Activated CD4-positive, alpha-beta T cell treated with anti-CD3 and anti-CD28 coated beads, Interleukin-2, amount 10 ng/mL, durations not matched to agents 24 days and 14 days (primary cell): ENCODE measurements at places on chromosomes 16 and 17. TPM values are rescaled to one million over a fixed set of nuclear protein-coding genes. Genes with fewer than 3 reads are reported as not detected.
A peak's percentile ranks its signal among the peaks of the same experiment; 100 is the strongest.

- DNase-seq: no peak
These were observed 25.8 kb downstream of the ABR start for GRCh38 chr17:1153795-1154546.

Gene FADS6
- total RNA-seq: not detected in 2 replicates

Gene APOH
- not detected in 2 replicates for total RNA-seq

Gene RMI2
- 63.8 and 65.6 TPM in 2 replicates for total RNA-seq

- no peak for DNase-seq
These were observed 352.1 kb upstream of the TBX2 start for GRCh38 chr17:61047515-61047914.

DNA sequence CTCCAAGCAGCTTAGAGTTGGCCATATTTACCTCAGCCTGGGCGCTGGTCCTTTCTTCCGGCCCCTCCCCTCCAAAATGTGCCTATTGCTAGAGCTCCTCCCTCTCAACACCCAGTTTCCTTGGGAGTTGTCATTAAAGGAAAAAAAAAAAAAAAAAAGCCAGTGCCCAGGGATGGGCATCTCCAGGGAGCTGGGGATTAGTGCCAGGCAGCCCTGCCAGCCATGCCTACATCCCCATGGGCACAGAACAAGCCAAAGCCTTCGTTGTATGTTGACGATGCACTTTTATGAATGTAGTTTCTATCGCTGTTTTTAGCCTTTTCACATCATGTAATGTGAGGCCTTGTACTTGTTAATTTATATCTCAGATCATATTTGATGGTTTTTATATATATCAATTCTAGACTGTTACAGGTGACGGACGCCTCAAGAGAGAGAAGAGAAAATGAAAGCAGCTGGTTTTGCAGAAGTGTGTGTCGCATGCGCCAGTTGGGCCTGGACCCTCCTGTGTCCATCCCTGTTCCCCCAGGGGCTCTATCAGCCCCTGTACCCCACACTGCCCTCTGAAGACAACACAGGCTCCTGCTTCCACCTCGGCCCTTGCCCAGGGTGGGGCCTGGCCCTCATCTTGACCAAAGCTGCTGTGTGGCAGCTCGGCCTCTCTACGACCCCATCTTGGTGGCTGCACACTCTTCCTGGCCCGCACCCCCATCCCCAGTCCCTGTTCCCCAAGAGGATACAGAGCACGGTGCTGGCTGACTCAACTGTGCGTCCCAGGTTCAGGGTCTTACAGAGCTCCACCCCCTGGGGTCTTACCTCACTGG, 4.8 kb downstream of the LIMD2 start:
- DNase-seq: peak; percentile 61

- DNase-seq: no peak
These were observed 24.9 kb downstream of the DCUN1D3 start for GRCh38 chr16:20875355-20875650.

Gene HSD17B1
- 0.42 and 0.83 TPM in 2 replicates for total RNA-seq

GRCh38 chr17:83062818-83063671, 16.4 kb upstream of the METRNL start:
- no peak for DNase-seq

DNA sequence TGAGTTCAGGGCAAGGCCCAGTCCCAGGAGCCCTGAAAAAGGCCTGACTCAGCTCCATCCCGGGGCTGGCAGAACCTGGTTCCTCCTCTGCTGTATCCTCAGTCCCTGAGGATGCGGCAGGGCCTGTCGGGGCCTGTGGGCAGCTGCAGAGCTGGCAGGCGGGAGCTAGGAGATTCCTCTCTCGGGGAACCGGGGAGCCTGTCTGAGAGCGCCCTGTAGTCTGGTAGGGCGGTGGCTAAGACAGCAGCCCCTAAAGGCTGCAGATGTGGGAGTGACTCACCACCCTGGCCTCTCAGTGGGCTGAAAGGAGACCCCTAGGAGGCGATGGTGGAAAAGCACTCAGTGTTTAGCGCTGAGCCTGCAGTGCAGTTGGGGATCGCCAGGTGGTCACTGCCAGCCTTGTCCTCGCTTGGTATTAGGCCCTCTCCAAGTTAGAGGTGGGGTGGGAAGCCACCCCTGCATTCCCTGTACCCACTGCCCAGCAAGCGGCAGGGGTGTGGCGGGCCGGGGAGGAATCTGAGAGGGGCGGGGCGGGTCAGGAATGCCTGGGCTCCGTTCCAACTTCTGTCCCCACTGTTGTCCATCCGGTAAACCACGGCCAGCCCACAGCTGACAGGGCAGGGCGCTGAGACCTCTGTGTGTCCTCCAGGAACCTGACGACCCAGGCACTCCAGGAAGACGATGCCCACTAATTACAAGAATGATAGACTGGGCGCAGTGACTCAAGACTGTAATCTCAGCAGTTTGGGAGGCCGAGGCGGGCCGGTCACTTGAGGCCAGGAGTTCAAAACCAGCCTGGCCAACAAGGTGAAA, 29.5 kb upstream of the CDH1 start:
- no peak for DNase-seq

DNA sequence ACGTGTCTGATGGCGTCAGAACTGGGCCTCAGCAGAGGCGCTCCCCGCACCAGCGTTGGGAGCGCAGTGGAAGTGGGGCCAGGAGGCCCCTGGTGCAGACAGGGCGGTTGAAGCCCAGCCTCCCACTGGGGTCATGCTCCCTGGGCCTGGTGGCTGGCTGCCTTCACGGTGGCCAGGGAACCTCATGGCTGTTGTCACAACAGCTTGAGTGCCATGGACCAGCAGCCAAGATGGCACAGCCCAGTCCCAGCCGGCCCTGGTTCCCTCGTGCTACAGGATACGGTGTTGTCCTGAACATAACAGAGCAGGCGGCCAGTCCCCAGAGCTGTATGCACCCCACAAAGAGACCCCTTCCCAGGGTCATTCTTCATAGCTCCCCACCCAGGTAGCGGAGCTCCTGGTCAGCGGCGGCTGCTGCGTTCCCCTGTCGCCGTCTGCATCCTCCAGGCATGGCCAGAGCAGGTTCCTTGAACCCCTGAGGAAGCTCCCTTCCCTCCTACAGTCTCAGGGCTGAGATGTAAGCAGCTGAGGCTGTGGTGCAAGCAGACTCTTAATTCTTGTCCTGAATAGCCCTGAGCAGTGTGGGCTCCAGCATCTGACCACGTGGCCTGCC, 29.7 kb downstream of the NME3 start:
- no peak for DNase-seq

DNA sequence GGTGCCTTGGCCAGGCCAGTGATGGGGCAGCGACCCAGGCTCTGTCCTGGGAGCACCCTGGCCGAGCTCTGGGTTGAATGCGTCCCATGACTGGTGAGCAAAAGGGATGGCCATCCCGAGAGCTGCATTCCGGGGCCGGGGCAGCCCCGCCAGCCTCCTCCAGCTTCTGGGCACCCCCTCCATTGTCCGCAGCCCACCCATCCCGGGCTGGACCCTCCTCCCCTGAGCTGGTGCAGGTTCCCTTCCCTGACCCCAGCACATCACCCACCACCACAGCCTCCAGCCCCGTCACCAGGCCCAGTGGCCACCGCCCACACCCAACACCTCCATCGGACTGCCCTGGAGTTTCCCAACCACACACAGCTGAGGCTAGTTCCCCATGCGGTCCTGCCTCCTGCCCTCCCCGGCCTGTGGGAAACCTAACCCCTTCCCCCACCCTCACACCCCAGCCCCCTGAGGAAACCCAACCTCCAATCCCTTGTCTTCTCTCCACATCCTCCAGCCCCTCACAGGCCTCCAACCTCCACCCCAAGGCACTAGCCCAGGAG, 16.2 kb upstream of the PVALEF start:
- DNase-seq: no peak

Gene ARHGAP44
- total RNA-seq: 0.49 TPM in 1 of 2 replicates, not detected in the other

DNA sequence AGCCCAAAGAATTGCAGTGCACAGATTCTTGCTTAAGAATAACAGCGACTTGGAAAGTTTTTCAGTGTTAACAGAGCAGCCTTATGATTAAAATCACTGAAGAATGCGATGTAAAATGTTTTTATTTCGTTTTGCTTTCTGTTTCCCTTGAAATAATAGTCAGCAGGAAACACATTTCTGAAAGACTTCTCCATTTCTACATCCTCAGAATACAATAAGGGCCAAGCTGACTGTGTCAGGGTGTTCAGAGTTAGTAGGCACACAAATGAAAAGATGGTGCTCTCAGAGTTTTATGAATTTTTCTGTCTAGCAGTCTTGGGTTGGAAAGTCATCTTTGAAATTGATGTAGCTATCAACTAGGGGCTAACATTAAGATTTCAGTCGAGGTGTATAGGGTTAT, 582.9 kb upstream of the RBFOX1 start:
- DNase-seq: no peak

DNA sequence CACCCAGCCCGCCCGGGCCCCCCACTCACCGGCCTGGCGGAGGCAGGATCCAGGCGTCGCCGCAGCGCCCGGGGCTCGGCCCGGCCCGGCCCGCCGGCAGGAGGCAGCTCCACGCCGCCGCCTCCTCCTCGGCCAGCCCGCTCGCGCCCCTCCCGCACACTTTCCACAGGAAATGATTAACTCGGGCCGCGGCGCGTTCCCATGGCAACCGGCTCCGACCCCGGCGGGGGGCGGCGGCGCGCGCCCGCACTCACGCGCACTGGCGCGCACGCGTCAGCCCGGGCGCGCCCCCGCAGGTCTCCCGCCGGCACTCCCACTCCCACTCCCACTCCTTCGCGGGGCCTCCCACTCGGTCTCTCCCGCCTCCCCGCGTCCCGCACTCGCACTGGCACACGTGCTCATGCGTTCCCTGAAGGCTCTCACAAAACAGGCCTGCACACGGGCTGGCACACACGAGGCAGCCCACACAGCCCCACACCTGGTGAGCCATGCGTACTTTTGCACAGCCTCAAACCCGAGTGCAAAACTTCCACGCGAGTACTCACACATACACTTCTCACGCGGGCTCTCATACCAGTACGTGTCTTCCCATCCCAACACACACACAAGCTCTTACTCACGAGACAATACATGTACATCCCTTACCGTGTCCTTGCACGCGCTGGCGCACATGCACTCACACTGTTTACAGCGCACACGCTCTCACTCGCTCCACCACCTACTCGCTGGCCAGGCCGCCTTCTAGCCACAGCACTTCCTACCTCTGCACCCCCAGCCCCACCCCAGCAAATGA, at the start of gene KIFC3:
Gene KIFC3, minus strand, starts transcription at position 151 of the 793 bp plus-strand sequence. CDS start 4,248 bp downstream, outside the sequence.
- peak; percentile 91 for DNase-seq

GRCh38 chr17:48598736-48599135, 5.2 kb upstream of the HOXB5 start:
- no peak for DNase-seq

GRCh38 chr17:33929181-33929724, 325.8 kb upstream of the CCL2 start:
- no peak for DNase-seq

DNA sequence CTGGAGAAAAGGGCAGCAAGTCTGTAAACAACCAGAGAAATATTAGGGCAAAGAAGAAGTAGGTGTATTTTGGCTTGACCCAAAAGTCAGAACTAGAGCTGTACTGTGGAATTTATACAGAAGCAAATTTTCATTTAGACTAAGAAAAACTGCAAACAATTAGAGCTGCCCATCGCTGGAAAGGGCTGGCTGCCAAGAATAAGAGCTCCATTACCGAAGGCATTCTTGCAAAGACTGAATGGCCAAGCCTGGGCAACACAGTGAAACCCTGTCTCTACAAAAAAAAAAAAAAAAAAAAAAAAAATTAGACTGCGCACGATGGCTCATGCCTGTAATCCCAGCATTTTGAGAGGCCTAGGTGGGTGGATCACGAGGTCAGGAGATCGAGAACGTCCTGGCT, 53.9 kb upstream of the TMC5 start:
- no peak for DNase-seq

DNA sequence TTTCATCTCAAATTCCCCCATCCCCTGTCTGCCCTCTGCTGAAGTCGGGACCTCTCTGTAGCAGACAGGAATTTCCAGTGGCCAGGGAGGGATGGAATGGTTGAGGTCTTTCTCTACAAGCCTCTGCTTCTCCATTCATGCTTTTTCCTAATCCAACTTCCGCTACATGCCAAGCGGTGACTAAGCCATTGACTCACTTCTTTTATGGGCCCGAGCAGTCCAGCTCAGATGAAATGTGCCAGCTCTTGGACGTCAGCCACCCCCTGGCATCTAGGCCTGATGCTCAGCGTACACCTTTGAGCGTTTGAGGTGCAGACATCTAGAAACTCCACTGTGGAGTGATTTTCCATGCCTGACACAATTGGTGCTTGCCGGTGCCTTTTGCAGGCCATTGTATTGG, 40.7 kb upstream of the GPR139 start:
- no peak for DNase-seq

GRCh38 chr16:49459953-49460735, 86.5 kb downstream of the C16orf78 start:
- no peak for DNase-seq

DNA sequence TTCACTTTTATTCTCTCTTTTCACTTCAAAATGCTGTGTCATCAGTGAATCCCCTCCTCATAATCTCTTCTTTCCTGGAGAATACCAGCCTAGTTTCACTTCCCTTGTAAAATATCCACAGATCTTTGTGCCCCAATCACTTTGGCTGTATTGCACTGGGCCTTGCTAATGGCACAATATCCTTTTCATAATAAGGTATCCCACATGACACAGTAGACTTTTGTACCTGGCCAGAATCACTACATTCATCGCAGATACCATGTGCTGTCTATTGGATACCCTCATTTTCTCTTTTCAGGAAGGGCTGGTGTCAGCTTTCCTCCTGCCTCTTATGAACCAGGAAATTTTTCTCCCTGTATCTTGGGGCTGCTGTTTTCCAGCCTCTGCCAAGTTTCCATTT, 25.7 kb upstream of the TOX3 start:
- no peak for DNase-seq

DNA sequence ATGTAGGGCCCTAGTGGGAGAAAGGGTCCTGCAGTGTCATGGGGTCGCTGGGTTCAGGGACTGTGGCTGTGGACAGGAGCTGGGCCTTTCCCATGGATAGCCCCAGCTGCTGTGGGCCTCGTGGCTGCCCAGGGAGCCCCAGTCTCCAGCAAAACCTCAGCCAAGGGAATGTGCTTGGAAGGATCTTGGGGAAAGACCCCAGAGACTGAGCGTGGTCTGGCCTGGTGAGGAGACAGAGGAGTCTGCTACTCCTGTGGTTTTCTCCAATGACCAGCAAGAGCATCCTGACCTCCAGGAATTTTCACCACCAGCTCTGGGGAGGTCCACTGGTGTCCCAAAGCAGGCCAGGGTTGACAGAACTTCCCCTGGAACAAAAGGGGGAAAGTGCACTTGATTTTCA, 42.3 kb downstream of the RNF112 start:
- DNase-seq: no peak

DNA sequence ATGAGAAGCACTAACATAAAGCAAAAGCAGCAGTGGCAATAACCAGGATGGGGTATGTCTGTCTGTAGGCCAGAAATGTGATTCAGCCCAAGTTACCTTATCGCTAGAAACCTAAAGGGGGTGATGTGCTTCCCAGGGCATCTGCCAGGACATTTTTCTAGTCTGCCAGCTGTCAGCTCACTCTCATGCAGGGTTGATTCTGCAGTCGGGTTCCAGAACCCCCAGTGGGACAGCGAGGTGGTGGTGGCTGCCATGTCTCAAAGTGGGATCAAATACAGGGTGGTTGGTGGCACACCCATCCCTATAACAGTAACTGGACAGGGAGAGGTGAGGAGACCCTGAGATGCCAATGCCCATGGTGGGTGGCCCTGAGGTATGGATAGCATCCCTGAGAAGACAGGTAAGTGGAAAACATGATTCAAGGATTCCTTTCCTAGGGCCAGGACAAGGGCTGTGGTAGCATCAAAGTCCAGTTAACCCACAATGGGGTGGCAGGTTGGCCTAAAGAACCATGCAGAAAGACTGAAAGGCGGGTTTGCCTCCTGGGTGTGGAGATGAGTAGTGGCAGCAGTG, 84.3 kb downstream of the TNFRSF13B start:
- DNase-seq: no peak

Gene PRRT2
- total RNA-seq: 1.6 and 1.7 TPM in 2 replicates

GRCh38 chr16:81575307-81575706, 130.7 kb downstream of the CMIP start:
- DNase-seq: no peak

GRCh38 chr16:78072275-78072674, 27.2 kb upstream of the WWOX start:
- no peak for DNase-seq
